Foreskin keratinocyte (primary cell): ENCODE measurements at places on chromosomes 2 and 18. TPM values are rescaled to one million over a fixed set of nuclear protein-coding genes. Genes with fewer than 3 reads are reported as not detected.

RAB27B gene
- total RNA-seq: 2.4 and 4.3 TPM in 2 replicates

ESCO1 gene
- total RNA-seq: 14.9 and 15.1 TPM in 2 replicates

REG1B gene
- not detected in 2 replicates for total RNA-seq

IGFBP5 gene
- total RNA-seq: 0.20 and 0.28 TPM in 2 replicates

ANKRD44 gene
- 0.99 and 2.0 TPM in 2 replicates for total RNA-seq

ZC3H6 gene
- 1.8 and 2.4 TPM in 2 replicates for total RNA-seq

IMMT gene
- 95.6 and 105 TPM in 2 replicates for total RNA-seq

ACOXL gene
- 0.51 and 0.85 TPM in 2 replicates for total RNA-seq

RUFY4 gene
- total RNA-seq: not detected in 2 replicates

SAG gene
- not detected in 2 replicates for total RNA-seq

CLEC4F gene
- total RNA-seq: not detected in 2 replicates

TLX2 gene
- total RNA-seq: 0.10 TPM in 1 of 2 replicates, not detected in the other

UGT1A3 gene
- total RNA-seq: 0.14 and 0.88 TPM in 2 replicates

NTSR2 gene
- not detected in 2 replicates for total RNA-seq

PRKAG3 gene
- total RNA-seq: not detected in 2 replicates

TGFA gene
- total RNA-seq: 87.7 and 92.6 TPM in 2 replicates
